ENCODE measurements at places on chromosomes 4 and X.

DNA sequence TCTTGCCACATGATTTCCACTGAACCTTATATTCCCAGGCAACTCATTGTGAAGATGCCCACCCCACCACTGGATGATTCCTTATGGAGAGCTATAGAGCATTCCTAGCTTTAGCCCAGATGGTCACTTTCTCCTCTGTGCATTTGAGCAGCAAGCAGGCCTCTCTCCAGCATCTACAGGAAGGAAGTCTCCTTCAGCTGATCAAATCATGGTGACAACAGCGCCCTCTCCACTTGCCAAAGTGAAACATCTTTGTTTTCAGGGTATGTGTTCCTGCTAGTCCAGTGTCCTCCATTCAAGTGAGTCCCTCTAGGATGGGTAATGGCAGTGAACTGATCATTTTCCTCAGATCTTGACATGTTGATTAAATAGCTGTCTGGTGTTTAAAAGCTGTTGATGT is 10.9 kb upstream of the SYTL5 start:
- DNase-seq: no peak

DNA sequence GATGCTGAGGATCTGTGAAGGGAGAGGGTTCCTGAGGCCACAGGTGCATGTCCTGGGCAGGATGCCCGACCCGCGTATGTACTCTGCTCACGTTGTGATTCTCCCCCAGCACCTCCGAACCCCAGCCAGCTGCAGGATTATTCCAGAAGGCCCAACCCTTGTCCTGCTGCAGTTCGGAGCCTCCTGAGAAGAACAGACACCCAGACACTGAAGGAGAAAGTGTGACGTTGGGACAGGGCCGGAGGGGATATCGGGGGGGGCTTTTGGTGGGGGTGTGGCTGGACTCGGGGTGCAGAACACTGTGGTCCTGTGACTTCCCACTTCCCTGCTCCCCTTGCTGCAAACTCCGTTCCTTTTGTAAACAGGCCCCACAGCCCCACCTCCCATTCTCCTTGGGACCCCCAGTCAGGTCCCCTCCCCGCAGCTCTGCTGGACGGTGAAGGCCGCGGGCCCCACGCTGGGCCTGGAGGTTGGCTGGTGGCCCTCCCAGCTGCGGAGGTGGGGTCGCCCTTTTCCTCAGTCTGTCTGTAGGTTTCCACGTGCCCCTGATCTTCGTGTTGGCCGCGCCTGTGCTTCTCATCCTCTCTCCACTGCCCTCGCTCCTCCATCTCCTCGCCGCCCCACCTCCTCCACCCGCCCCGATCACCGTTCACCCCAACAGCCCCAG is 83.0 kb upstream of the ADRA2C start:
- DNase-seq: no peak

- no peak for DNase-seq
Observed at GRCh38 chr4:159101988-159102621, 774 bp upstream of the RAPGEF2 start.

- no peak for DNase-seq
Observed at GRCh38 chr4:17781300-17782287, at the start of gene FAM184B. FAM184B (minus strand) TSS chr4:17781621; CDS start chr4:17781299, 322 bp downstream.

GRCh38 chrX:57406149-57406548 is 119.6 kb downstream of the FAAH2 start:
- DNase-seq: no peak

Data from stimulated activated CD8-positive, alpha-beta memory T cell treated with anti-CD3 and anti-CD28 coated beads, Interleukin-15, amount 100 ng/mL, for 24 hours (primary cell).